ENCODE measurements at places on chromosomes 6 and 20.

- DNase-seq, result no peak
Measured at GRCh38 chr6:1326535-1327121, 14.7 kb downstream of the FOXQ1 start.

DNA sequence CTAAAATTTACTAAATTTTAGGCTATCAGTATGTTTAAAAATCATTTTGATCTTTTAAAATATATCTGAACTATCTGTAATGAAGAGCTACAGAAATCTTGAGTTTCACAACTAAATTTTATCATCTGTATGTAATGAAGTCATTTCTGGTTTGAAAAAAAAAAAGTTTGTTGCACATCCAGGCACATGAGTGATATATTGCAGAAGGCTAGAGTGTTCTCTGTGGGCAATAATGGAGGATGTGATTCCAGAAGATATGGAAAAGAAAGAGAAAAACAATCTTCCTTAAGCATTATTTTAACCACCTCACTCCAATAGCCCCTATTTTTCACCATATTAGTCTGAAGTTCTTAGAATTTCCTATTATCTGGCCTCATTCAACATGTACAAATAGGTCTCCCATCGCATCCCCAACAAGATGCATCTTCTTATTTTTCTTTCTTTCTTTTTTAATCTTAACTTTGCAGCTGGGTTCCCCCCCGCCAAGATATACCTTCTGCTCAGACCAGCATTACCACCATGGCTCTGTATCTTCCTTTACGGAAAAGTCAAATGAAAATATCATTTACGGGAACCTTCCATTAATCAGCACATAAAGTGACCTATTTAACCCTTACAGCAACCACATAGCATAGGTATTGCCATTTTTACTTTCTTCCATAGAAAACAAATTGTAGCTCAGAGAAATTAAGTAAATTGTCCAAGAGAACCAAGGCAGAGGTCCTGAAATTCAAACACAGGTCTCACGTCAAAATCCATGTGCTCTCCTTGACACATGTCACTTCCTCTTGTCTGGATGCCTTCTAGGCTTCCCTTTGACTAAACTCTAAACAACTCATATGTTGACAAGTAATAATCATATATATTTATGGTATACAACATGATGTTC lies 116.9 kb downstream of the KIF13A start:
- no peak for DNase-seq

GRCh38 chr6:125095580-125096301 lies 57.8 kb upstream of the TPD52L1 start:
- no peak for DNase-seq

GRCh38 chr6:146598772-146599405 lies at the start of gene ADGB:
Gene ADGB (plus strand): TSS chr6:146598972. CDS start chr6:146599041, 69 bp downstream.
- no peak for DNase-seq

DNA sequence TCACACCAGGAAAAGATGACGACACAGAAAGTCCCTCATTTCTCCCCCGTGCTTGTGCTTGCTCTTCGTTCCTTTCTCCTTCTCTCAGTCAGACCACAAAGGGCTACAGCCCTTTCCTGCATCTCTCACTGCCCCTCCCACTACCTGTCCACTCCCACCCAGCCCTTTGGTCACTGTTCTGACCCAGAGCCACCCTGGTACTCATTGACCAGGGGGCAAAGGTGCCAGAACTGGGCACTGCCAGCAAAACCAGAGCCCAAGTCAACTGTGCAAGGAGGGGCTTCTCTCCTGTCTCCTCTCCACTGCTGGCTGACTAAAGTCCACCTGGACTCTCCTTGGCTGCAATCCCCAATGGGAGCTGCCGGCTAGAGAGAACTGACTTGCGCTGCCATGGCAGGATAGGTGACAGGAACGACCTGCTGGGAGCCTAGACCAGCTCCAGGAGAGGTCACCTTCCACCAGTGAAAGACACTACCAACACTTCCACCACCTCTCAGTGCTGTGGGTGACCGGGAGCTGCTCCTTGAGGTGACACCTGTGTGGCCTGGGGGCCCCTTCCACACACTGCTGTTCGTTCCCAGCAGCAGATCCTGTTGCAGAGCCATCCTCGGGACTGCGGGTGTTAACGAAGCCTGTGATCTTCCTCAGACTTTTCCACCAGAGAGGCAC lies 32.8 kb downstream of the KCNK17 start:
- DNase-seq, result no peak

- no peak for DNase-seq
Measured at GRCh38 chr6:1498491-1499113, 109.2 kb downstream of the FOXF2 start.

DNA sequence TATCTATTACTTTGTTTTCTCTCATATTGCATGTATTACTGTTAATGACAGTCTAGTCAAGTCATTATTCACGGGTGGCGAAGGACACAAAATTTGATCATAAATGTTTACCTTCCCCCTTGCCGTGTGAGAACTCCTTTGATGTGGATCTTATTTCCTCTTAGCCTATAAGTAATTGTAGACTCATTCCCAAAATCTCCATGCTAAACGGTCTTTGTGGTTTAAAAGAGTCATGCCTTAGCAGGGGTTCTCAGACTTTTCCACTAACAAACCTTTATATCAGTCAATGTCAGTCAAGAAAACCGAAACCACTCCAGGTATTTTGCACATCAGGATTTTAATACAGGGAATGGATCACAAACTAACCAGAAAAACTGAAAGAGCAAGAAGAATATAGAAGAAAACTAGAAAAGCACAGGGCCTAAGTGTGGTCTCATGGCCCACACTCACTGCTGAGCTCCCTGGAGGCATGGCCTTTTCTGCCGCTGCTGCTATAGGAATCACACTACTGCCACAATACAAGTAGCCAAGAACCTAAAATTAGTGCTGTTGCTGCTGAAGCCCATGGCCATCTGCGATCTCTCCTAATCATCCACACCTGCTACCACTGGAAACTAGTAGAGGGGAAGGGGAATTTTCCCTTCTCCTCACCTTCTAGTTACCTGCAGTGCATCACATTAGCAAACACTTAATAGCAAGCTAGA lies 186.0 kb upstream of the POU3F2 start:
- no peak for DNase-seq

DNA sequence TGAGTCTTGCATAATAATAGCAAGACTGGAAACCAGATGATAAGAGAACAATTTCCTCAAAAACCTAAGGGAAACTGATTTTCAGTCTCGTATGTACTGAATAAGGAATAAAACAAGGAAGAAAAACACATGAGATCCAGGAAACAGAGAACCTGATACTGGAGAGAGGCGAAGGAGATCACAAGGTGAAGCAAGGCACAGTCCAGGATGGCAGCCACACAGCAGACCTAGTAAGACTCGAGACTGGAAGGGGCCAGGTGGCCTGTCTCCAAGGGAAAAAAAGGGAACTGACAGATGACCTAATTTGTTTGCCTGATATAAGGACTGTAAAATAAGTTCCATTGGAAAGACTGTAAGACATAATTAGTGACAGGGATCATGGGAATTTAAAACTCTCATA lies 71.1 kb downstream of the TASP1 start:
- DNase-seq, result no peak

DNA sequence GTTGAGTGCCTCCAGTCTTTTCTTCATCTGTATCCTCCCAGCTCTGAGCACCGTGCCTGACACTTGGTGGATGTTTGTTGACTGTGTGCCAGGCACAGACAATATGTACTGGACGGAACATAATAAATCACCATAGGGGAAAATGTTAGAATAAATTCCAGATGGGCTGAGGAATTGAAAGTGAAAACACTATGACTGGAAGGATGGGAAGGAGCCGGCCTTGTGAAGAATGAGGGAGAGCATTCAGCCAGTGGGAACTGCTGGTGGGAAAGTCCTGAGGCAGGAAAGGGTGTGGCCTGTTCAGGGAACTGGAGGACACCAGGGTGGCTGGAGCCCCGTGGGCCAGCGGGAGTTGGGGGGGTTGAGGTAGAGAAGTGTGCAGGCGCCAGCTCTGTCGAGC lies 75.4 kb downstream of the MTHFD1L start:
- no peak for DNase-seq

GRCh38 chr6:73258721-73259120 lies 4.3 kb downstream of the KHDC1 start:
- DNase-seq, result no peak

DNA sequence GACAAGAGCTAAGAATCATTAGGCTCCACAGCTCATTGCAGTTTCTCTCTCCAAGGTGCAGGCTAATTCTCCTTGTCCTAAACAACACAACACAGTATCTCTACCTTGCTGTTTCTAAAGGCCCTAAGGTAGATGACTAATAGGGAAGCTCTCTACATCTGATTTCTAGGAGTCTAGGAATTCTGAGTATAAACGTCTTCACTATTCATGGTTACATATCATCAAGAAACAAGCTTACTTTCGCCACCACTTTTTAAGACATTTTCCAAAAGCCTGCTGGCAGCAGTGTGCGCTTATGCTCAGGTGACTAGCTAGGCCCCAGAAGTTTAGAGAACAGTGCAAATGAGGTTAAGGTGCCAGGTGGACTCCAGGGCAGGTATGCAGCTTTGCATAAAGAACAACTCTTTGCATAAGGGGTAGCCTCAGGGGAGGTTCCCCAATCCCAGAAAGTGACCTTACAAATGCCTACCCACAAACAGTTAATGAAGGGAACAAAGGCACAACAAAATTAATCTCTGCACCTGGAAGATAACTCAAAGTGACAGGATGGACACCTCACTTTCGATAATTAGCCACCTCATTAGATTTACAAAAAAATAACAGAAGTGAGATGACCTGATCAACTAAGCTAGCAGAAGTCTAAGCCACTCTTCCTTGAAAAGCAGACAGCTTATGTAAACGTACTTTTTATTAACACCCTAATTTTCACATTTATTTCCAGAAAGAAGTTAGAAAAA lies 20.1 kb downstream of the B4GALT5 start:
- no peak for DNase-seq

GRCh38 chr6:113744861-113745260 lies 112.3 kb upstream of the MARCKS start:
- no peak for DNase-seq

DNA sequence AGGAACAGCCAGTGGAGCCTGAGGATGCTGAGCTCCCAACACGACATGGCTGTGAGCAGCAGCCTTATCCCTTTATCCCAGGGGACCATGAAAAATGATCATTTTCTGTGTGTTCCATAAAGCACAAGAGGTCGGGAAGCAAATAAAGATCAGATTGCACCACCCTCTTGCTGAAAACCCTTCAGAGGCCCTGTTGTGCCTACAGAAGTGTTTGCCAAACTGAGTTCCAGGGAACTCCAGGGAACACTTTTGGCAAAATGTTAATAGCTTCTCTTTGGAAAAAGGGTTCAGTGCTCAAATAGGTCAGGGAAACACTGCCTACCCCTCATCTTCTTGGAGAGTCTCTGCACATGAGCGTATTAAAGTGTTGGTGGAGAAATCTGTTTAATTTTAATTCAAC lies 24.4 kb downstream of the ARMC2 start:
- no peak for DNase-seq

- DNase-seq, result no peak
Measured at GRCh38 chr20:38228436-38228835, 32.1 kb downstream of the KIAA1755 start.

DNA sequence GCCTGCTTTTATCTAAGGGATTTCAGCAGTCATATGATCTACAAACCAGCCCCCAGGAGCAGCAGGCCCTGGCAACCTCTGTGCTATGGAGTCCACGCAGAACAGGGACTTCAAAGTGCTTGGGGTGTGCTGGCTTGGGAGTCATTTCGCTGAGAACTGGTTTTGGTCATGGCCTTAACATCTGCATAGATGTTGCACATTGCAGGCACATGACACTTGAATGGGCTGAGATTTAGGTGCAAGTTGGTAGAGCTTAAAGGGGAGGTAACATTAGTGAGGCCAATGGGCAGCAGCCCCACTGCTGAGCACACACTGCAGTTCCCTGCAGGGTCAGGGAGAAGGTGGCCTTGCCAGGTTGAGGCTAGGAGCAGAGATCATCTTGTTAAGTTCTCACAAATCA lies 43.6 kb downstream of the RREB1 start:
- DNase-seq, result no peak

DNA sequence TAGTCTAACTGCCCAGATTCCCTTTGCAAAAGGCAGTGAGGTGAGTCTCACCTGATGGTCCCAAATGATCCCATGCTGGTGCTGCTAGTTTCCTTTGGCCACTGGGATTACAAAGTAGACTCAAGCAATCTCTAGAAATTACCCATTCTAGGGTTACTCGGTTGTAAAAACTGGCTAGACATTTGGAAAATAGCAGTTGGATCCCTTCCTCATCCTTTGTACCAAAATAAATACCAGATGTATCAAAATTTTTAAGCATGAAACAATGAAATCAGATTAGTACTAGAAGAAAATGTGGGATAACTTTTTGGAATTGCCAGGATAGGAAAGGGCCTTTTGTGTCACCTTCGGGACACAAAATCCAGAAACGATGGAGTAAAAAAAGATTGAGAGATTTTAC lies 112.9 kb upstream of the TOP1 start:
- DNase-seq, result no peak
